ENCODE measurements at places on chromosomes 5 and 9.

DNA sequence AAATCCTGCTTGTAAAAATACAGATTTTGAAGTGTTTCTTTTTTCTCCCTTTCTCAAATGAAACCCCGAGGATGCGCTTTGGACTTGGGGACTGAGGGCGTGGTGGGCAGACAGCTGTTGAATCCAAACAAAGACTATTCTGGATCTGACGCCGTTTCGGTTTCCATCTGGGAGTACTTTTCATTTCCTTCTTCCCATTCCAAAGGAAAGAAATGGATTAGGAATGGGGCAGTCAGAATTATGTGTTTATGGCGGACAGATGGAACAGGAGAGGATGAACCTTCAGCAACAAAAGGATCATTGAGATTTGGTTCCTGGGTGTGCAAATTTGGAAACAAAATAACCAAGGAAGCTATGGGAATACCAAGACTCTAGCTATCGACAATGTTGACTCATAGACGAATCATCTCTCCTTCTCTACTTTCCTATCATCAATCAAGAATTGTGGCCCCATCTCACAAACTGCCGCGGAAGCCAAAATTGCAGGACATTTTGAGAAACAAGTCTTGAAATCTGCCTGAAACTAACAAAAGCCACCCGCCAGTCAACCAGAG is 300.6 kb downstream of the PARP8 start:
- no peak for DNase-seq

- no peak for DNase-seq
These were observed 53.7 kb downstream of the CERT1 start for GRCh38 chr5:75457691-75458090.

- DNase-seq: no peak
These were observed 29.9 kb downstream of the SERINC5 start for GRCh38 chr5:80225934-80226326.

DNA sequence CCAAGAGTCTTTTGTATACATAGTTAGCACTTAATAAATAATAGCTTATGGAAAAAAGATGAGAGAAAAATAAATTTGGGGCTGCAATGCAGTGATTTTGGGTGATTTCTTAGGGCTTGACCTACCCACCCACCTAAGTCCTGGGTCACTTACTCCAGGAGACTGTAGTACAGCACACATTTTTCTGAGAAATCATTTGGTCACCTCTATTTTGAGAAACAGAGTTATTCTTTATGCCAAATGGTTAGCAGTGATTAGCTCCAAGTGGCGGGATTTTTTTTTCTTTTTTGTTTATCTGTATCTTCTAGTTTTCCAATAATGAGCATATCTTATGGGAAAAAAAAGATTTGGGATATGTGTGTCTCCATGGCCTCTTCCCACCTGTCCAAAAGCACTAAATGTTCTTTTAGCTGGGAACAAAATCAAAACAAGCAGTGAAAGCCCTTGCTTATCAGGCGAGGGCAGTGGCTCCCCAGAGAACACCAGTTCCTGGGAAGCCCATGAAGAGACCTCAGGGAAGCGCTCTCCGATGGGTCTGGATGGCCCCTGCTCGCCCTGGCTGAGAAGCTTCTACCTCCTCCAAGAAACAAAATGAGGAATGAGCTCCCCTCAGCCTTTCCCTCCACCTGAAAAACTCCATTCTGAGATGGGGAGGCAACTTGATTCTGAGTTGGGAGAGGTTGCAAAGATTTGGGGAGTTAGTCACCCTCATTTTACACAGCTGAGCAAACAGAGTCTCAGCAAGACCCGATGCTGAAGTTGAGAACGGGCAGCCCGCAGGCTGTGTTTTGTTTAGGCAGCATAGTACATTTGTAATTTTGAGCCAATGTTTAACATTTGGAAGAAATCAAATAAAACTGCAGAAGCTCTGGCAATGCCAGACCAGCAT is 69.9 kb downstream of the CYFIP2 start:
- DNase-seq: no peak

DNA sequence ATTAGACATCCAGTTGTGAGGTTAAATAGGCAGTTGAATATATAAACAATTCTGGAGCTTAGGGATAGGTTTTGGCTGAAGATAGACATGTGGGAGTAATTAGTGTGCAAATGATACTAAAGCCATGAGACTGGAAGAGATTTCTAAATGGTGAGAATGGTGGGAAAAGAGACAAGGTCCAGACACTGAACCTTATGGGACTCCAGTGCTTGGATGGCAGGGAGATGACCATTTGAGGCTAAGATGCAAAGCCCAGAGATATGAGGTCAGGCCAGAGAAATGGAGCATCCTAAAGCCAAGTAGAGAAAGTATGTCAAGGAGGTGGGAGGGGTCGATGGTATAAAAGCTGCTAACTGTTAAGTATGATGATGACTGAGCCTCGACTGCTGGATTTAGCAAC is 115.6 kb downstream of the SEMA5A start:
- DNase-seq: no peak

DNA sequence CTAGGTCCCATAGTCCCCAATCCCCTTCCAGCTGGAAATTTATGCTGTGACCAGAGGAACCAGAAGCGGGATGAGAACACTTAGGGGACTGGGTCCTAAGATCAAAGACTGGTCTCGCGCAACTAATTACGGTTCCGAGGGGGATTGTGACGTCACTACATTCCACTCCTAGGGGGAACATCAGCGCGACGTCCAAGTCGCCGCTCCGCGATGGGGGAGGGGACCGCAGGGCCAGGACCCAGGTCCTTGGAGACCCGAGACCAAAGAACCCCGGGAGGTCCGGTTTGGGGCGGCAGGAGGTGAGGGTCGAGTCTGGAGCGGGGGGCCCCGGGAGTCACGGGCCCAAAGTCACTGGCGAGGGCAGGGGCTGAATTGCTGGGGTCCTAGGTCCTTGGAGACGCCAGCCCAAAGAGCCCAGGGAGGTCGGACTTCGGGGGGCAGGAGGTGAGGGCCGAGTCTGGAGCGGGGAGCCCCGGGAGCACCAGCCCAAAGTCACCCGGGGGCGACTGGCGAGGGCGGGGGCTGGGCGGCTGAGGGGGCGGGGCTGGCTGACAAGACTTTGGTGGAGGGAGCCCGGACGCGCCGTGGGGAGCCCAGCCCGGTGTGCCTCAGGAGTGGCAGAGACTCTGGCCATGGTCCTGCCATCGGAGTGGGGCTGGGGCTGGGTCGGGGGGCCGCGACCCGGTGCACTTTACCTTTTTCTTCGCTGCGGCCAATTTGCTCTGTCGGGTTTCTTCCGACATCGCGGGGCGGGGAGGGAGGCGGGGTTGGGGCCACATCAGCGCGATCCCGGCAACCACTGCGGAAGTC is at the start of gene GOLGA2:
Gene GOLGA2 (minus strand): TSS at position 810 of the 810 bp plus-strand sequence. CDS start 31 bp downstream, at position 779.
- DNase-seq: peak; percentile 18

- DNase-seq: no peak
These were observed 8.3 kb upstream of the MED7 start for GRCh38 chr5:157150995-157151394.

GRCh38 chr9:81566074-81566698 is 123.2 kb downstream of the TLE1 start:
- DNase-seq: no peak

DNA sequence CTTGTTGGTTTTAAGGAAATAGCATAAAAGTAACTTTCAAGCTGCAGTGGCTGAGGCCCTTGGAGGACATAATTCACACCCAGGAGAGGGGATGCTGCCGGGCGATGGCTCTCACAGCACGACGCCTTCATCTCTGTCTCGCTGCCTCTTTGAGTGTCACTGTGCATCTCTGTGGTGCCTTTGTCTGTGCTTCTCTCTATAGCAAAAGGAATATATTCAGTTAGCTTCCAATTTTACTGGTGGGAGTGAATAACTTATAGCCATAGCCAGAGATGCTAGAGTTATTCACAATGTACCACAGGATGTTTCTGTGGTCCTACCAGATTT is 276.7 kb downstream of the SYK start:
- no peak for DNase-seq

DNA sequence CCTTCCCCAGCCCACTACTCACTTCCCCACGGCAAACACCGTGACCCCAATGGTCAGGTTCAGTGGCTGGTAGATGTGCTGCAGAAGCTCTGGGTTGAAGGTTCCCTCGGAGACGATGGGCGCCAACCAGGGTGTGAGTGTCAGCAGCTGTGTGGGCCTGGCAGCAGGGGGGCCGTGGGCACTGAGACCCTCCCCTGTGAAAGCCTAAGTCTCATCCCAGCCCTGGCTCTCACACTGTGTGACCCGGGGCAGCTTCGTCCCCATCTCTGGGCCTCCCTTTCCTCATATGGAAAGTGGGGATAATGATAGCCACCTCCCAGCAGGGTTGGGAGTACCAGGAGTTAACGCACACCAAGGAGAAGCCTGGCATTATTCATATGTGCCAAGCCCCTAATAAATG is 8.6 kb downstream of the GBGT1 start:
- no peak for DNase-seq

- peak; percentile 69 for DNase-seq
These were observed 33.5 kb upstream of the SNAPC3 start for GRCh38 chr9:15389173-15389572.

- peak; percentile 70 for DNase-seq
These were observed 28.4 kb upstream of the GPR150 start for GRCh38 chr5:95591490-95591901.

- no peak for DNase-seq
These were observed 29.9 kb upstream of the RANBP6 start for GRCh38 chr9:6045364-6045763.

DNA sequence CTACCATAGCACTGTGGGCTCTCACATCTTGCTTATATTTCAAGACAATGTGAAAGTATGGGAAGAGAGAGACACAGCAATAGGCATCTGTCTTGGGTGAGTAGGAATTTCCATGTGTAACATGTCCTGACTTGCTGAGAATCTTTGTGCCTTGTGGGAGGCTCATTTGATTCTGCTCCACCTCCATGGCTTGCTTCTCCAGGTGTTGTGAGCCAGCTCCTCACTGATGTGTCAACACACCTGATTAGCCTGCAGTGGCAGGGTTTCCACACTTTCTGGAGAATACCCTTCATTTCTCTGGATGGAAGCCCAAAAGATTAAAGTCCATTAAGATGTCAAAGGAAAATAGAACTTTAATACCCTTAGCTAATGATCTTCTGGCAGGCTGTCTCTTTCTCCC is 613.6 kb downstream of the ZNF608 start:
- no peak for DNase-seq

DNA sequence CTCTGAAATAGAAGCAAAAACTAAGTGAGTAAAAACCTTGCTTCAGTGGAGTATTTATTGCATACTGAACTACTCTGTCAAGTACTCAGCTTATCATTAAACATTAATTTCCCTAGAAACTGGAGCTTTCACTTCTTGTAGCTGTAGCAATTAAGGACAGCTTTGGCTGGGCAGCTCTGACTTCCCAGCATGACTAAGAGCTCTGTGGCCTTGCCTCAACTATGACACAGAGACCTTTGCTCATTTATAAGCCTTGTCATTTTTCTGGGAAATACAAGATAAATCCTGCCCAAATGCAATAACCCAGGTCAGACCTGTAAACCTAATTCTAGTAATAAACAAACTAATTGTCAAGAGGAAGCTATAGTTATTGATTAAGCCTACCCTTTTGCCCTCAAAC is 65.4 kb upstream of the STK32A start:
- DNase-seq: peak; percentile 93

GRCh38 chr9:130119519-130120298 is 52.5 kb upstream of the NCS1 start:
- peak; percentile 24 for DNase-seq

DNA sequence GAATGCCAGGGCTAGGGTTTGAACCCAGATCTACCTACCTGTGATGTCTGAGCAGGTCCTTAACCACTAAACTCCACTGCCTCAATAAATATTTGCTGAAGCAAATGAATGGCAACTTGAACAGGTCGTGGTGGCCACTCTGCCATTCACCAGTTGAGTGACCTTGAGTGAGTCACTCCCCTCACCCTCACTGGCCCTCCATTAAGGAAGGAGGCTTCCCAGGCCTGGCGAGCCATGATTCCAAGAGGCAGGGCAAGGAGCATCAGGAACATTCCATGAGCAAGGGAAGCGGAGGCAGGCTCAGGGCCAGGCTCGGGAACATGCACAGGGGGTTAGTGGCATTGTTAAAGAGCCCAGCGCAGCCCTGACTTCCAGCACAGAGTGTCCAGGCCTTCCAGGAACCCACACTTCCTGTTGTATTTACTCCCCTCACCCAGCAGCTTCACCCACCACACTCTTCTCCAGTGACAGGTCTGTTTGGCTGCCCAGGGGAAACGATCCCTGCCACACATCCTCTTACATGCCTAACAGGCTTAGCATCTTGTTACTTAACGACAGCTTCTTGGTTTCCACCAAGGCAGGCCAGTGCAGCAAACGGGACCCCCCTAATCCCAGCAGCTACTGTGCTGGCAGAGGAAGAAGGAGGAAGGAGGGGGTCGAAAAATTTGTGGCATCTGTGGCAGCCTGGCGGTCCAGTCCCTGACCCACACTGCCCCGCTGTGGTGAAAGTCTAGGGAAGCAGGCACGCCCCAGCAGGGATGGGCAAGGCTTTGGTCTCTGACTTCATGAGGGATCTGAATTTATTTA is 43.7 kb upstream of the TTC1 start:
- DNase-seq: peak; percentile 70

- no peak for DNase-seq
These were observed 1186.8 kb downstream of the DTWD2 start for GRCh38 chr5:117801583-117801982.

- DNase-seq: no peak
These were observed 35.2 kb downstream of the ANP32B start for GRCh38 chr9:98018347-98018746.

GRCh38 chr9:86926145-86926544 is 21.2 kb downstream of the GAS1 start:
- no peak for DNase-seq

- DNase-seq: no peak
These were observed 173.2 kb downstream of the ALDH1A1 start for GRCh38 chr9:72779614-72780013.

GRCh38 chr9:123128591-123128990 is 95.1 kb downstream of the GPR21 start:
- DNase-seq: no peak

- no peak for DNase-seq
These were observed 275.7 kb downstream of the BNC2 start for GRCh38 chr9:16594787-16595186.

- no peak for DNase-seq
These were observed 80.9 kb upstream of the CPEB4 start for GRCh38 chr5:173807181-173807655.

DNA sequence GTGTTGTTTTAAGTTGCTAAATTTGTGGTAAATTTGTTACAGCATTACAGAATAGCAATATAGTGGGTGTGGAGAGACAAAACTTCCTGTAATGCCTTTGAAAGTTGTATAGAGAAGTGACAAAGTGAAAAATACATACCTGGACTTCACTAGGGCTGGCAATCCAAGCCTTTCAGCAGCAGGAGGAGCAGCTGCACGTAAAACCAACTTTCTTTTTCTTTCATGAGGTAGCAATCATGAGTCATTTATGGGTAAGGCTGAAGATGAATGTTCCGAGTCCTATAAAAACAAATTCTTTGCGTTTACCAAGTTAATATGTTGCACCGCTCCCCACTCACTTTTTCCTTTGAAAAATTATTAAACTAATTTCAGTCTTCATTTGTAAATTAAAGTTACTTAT is 1138.2 kb downstream of the TAF11L14 start:
- peak; percentile 61 for DNase-seq
